ENCODE measurements at places on chromosomes 5 and 9. TPM values are rescaled to one million over a fixed set of nuclear protein-coding genes. Genes with fewer than 3 reads are reported as not detected.

DNA sequence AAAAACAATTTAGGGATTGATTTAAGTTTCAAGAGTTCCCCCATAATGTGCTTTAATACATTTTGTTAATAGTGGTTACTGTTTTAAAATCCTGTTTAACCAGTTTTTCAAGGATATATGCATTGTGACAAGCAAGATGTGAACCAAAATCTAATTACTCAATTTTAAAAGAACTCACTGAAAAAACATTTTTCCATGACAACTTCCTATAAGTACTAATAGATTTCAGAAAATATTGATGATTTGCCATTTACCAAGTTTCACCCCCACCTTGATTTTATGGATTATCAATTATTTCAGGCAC, 4.9 kb upstream of the DNAJC21 start:
- no peak for DNase-seq
- H3K27ac ChIP-seq: no peak overlapping the region
- no peak overlapping the region for H3K4me3 ChIP-seq
- no peaks in the 10 kb centered on the region for H3K27me3 ChIP-seq

DNA sequence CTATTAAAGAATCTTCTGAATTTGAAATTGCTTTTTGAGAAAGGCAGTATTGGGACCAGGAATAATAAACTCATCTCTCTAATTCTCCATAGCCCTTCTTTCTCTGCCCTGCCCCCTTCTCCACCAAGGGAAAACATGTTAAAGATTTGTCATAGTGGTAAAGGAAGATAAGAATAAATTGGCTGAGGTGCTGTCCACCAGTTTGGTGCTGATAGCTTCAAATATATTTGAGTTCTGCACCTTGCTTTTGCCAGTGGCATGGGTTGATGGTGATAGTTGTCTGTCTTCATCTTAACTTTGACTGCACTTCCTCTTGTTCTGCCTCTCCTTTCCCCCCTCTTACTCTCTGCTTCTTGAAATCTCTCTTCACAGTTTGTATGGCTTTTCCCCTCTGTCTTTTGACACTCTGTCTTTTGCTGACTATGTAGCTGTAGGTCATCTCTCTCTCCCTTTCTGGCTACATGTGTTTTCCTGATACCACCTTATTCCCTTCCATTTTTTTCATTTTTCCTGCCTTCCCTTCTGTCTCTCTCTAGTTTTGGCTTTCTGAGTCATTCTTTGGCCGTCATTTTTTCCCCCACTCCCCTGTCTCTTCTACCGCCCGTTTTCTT, 56.6 kb downstream of the NDUFS4 start:
- no peaks in the 10 kb centered on the region for H3K36me3 ChIP-seq
- H3K27me3 ChIP-seq: no peaks in the 10 kb centered on the region
- no peaks in the 10 kb centered on the region for H3K4me1 ChIP-seq
- H3K27ac ChIP-seq: no peak overlapping the region
- DNase-seq: no peak

DNA sequence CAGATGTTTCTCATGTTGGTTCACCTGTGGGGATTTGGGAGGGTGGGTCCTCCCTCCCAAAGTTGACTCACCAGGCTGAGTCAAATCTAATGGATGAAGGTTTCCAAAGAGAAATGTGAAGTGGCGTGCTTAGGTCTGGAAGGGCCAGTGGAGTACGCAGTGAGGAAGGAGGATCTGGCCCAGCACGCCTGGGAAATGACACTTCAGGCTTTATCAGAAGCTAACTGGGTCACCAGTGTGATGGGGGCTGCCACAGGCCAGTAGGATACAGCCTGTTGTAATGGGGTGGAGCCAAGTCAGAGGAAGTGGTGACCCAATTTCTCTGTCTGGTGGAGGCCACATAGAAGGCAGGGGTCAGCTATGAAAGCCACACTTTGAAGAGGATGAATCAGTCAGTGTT, 18.0 kb downstream of the POLR1E start:
- no peak overlapping the region for H3K4me3 ChIP-seq
- no peak for DNase-seq
- H3K27ac ChIP-seq: no peak overlapping the region
- peaks cover 54% of the 10 kb centered on the region for H3K4me1 ChIP-seq
- H3K36me3 ChIP-seq: peaks cover 14% of the 10 kb centered on the region

GRCh38 chr5:116652903-116653302, 78.3 kb upstream of the SEMA6A start:
- H3K27me3 ChIP-seq: no peaks in the 10 kb centered on the region
- no peak overlapping the region for H3K4me3 ChIP-seq
- no peak overlapping the region for H3K27ac ChIP-seq
- no peaks in the 10 kb centered on the region for H3K36me3 ChIP-seq

DNA sequence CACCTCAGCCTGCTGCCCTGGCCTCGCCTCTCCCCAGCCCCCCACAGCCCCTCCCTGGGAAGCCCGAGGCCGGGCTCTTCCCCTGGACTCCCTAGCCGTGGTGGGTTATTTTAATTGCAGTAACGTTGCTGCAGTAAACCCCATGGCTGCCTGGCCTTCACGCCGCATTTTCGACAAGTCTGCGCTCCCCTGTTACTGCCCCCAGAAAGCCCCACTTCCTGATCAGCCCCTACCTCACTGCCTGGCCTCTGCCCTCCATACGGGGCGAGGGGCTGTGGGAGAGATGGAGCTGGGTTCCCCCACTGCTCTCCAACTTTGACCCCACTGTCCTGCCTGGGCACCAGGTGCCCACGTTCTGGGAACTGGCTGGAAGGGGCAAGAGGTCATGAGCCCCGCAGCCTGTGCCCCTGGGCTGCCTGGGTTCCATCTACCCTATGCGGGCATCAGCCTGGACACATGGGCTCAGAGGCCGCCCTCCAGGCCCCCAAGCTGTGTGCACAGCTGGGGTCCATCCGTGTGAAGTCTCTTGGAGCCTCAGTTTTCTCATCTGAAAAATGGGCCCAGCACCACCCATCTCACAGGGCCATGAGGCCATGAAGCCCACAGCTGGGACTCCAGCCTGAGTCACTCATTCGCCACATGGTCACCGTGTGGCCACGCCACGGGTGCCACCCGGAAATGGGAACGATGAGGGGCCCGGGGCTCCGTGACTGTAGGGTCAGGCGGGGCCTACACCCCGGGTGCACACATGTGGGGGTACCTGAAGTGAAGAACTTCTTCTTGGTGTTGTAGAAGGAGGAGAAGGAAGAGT, 11.5 kb downstream of the EGFL7 start:
- H3K27me3 ChIP-seq: peaks cover 17% of the 10 kb centered on the region
- H3K36me3 ChIP-seq: no peaks in the 10 kb centered on the region
- H3K27ac ChIP-seq: no peak overlapping the region
- peaks cover 62% of the 10 kb centered on the region for H3K4me1 ChIP-seq

DNA sequence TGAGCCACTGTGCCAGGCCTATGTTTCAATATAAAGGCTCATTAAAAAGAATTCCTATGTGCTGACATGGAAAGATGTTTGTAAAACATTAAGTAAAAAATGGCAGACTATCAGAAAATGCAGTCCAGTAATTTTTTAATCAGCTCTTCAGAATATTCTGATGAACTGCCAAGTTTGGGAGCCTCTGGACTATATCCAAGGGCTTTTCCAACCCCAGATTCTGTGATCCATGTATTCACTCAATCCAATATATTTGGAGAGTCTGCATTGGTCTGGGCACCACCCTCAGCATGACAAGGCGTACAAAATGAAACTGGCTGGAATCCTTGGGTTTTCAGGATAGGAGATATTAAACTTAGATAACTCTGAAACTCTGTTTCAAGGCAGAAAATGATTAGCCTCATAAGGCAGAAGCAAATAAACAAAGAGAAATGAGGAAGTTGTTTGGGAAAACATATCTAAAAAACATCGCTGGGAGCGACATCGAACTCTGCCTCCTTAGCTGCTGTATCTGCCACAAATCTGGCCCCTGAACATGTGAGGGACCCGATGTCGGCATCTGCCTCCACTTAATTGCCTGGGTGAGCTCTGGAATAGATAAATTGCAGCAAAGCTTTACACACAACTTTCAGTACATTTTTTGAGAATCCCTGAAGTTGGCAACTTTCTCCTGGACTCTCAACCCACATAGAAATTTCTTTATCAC, 14.4 kb downstream of the PDE6A start:
- peaks cover 1% of the 10 kb centered on the region for H3K27me3 ChIP-seq
- H3K4me1 ChIP-seq: peaks cover 18% of the 10 kb centered on the region
- H3K27ac ChIP-seq: no peak overlapping the region
- no peak for DNase-seq
- H3K4me3 ChIP-seq: no peak overlapping the region

GRCh38 chr5:174581479-174581878, 142.9 kb upstream of the MSX2 start:
- H3K4me1 ChIP-seq: no peaks in the 10 kb centered on the region
- H3K36me3 ChIP-seq: no peaks in the 10 kb centered on the region
- no peak overlapping the region for H3K27ac ChIP-seq
- H3K4me3 ChIP-seq: no peak overlapping the region
- H3K27me3 ChIP-seq: no peaks in the 10 kb centered on the region

SVEP1 gene
- not detected for total RNA-seq

CDKN2B gene
- 1.4 TPM for total RNA-seq

SH3GL2 gene
- total RNA-seq: 0.04 TPM

OR1L4 gene
- not detected for total RNA-seq

GKAP1 gene
- total RNA-seq: 6.1 TPM

TNC gene
- not detected for total RNA-seq

DMRT3 gene
- total RNA-seq: not detected
